ENCODE measurements at places on chromosomes 5 and 9.

DNA sequence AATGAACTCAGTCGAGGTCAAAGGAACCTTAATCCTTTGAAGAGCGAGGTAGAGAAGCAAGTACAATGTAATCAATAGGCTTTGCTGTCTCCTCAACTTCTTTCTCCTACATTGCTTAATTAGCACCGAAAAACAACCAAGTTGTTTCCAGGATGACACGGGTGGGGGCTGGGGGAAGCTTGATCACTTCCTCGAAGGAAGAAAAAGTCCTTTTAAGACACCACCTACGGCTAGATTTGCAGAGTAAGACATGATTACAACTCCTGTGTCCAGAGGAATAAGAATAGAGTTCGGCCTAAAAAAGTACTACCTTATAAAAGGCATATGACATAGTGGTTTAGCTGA is 811 bp upstream of the ARRDC3 start:
- no peak for DNase-seq

- no peak for DNase-seq
Measured at GRCh38 chr5:53327811-53328334, 152.6 kb upstream of the FST start.

DNA sequence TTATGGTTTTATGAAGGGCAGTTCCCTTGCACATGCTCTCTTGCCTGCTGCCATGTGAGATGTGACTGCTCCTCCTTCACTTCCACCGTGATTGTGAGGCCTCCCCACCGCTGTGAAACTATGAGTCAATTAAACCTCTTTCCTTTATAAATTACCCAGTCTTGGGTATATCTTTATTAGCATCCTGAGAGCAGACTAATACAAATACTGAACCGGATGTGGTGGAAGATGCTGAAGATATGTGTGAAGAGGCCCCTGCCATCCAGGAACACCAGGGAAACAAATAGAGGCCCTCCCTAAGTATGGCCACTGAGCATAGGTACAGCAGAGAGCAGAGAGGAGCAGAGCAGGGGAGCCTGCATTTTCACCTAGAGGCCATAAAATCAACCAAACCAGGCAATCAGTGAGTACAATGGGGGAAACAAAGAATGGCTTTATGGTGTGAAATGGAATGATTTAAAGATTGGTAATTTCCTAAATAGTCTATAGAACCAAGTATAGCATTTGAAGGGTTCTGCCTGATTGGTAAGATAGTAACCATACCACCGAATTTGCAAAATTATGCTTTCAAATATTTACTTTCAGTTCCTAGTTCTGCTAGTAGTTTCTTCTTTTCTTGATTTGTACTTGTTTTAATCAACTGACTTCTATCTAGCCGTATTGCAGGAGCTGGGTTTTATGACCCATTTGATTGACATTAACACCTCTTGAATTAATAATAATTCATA is 421.6 kb downstream of the IRX1 start:
- no peak for DNase-seq

- peak; percentile 48 for DNase-seq
Measured at GRCh38 chr5:144191998-144192397, 21.3 kb downstream of the KCTD16 start.

Data from GM03348 (cell line).